ENCODE measurements at places on chromosomes 2 and 18.

DNA sequence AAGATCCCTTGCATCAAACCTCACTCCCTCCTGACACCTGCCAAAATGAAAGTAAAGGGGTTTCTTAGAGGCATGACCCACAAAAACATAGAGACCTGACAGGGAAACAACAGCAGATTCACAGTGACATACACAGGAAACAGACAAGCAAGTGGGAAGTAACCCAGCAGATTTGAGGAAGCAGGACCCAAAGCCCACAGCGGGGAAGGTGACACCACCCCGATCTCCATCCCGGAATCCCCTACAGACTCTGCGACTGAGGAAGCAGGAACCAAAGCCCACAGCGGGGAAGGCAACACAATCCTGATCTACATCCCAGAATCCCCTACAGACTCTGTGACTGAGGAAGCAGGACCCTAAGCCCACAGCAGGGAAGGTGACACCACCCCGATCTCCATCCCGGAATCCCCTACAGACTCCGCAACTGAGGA is 21.6 kb downstream of the CIB4 start:
- DNase-seq, result no peak

GRCh38 chr2:170582751-170583463 is 132.2 kb upstream of the SP5 start:
- DNase-seq, result no peak

DNA sequence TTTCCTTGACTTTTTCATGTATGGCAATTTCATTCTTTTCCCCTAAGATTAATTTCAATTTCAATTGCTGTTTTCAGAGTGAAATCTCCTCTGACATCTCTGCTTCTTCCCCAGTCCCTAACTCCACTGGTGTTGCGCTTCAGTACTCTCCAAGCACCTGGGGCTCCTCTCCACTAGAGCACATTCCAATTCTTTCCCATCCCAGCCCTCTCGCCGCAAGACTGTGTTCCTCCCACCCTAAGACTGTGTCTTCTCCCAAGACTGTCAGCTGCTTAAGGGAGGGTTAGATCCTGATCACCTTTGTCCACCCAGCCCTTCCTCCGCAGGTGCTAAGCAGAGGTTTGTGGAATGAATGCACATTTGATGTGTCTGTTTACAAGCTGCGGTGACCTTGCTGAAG is 255.7 kb upstream of the CCDC68 start:
- DNase-seq, result no peak

DNA sequence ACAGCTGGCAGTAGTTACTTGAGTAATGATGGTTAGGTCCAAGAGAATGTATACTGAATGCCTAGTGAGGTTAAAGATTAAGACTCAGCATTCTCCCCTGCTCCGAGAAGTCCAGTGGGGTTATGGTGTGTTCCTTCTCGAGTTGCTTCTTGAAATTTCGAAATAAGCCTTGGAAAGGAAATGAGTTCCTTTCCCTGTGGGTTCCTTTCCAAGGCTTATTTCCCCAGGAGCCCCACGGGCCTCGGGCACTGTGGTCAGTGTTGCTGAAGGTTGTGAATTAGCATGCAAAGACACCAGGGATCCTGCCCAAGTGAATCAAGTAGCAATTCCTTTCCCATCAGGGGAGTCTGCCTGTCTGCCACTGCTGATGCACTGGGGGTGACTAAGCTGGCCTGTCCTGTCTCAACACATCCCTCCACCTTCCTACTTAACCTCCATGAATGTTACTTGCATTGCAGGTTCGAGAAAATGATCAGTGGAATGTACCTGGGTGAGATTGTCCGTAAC is 53.6 kb downstream of the HK2 start:
- DNase-seq, result peak; percentile 28

GRCh38 chr18:65852273-65852672 is 101.5 kb downstream of the CDH7 start:
- no peak for DNase-seq

DNA sequence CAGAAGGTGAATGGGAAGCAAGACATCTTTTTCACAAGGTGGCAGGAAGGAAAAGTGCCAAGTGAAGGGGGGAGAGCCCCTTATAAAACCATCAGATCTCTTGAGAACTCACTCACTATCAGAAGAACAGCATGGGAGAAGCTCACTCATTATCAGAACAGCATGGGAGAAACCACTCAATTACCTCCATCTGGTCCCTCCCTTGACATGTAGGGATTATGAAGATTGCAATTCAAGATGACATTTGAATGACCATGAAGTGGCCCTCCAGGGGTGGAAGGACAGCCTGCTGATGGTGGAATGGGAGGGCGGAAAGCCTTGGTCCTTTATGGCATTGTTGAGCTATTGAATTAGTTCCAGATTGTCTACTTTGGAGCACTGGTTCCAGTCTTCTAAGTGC is 413.0 kb upstream of the MEX3C start:
- DNase-seq, result no peak

DNA sequence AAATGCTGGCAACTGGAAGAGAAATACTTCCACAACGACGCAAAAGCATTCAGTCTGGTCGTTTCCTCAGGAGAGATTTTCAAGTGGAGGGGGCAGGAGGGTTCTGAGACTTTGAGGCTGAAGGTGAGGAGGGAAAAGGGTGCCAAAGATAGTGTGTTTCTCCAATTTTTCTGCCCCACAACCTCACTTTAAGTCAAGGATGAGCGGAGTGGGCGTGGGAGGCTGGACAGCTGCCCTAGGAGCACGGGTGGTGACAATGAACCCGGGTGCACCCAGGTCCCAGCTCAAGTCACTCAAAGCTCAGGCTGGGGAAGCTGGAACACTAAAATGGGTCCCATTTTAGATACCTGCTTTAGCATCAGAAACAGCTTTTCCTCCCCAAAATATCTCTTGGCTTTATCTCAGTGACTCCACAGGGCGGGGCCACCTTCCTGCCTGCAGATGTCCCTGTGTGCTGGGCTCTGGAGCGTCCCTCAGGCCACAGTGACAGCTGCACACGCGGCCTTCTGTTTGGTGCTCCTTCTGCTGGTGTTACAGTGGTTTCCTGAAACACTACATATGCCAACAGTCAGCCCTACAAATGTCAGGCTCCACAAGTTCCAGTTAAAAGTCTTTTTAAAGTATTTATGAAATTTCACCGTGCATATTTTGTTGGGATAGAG is 1.4 kb upstream of the MBP start:
- DNase-seq, result no peak

GRCh38 chr18:25469489-25469888 is 117.5 kb upstream of the ZNF521 start:
- no peak for DNase-seq

- DNase-seq, result no peak
These were observed 33.9 kb upstream of the RMP24 start for GRCh38 chr18:35938562-35938961.

GRCh38 chr2:3520591-3520990 is 1.3 kb upstream of the ADI1 start:
- no peak for DNase-seq

- no peak for DNase-seq
These were observed 97.7 kb downstream of the DGKD start for GRCh38 chr2:233451950-233452349.

GRCh38 chr2:45182667-45183295 is 173.5 kb upstream of the SIX2 start:
- no peak for DNase-seq

DNA sequence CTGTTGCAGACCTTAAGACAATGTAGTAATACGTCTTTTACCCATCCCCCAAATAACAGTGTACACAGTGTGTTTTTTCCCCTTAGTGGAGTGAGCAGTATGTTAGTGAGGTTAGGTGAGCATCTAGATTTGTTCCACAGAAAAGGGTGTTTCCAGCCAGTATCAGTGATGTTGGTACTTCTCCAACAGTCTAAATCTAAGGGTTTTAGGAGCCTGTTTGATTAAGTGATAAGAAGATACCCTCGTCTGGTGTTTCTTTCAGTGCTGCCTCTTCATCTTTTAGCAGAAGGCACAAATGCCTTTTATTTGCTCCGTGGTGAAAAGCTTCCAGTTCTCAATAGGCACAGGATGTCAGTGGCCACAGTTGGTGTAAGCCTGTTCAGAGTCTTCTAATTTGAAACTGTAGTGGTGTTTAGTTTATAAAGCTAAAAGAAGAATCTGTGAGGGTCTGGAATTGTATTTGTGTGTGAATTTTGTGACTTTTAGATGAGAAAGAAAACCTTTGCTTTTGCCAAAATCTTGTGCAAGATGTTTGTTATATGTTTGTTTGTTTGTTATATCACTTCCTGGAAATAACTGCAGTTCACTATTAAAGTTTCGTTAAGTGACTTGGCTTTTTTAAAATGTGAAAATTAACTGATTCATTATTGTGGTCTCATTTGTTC is 71.2 kb downstream of the MAP4K4 start:
- DNase-seq, result no peak

GRCh38 chr2:216733046-216733445 is 37.7 kb upstream of the IGFBP5 start:
- no peak for DNase-seq

DNA sequence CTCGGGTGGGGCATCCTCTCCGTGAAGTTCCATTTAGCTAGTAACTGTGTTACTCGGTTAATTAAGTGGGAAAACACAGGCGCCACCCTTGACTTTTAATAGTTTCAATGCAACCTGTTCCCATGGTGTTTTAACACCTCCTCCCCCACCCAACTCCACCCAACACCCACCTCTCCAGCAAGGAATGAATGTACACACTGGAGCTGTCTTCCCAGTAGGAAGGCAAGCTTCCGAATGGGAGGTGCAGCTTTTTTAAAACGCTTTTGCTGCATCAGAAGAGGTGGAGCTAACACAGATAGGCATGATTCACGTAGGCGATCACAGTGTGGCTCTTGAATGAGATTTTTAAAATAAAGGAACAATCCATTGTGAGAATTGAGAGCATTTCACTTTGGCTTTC is 73.8 kb upstream of the AGAP1 start:
- no peak for DNase-seq

GRCh38 chr2:209322905-209323512 is 100.8 kb upstream of the MAP2 start:
- DNase-seq, result no peak

- DNase-seq, result no peak
These were observed 89.3 kb downstream of the MBD2 start for GRCh38 chr18:54135216-54135615.

DNA sequence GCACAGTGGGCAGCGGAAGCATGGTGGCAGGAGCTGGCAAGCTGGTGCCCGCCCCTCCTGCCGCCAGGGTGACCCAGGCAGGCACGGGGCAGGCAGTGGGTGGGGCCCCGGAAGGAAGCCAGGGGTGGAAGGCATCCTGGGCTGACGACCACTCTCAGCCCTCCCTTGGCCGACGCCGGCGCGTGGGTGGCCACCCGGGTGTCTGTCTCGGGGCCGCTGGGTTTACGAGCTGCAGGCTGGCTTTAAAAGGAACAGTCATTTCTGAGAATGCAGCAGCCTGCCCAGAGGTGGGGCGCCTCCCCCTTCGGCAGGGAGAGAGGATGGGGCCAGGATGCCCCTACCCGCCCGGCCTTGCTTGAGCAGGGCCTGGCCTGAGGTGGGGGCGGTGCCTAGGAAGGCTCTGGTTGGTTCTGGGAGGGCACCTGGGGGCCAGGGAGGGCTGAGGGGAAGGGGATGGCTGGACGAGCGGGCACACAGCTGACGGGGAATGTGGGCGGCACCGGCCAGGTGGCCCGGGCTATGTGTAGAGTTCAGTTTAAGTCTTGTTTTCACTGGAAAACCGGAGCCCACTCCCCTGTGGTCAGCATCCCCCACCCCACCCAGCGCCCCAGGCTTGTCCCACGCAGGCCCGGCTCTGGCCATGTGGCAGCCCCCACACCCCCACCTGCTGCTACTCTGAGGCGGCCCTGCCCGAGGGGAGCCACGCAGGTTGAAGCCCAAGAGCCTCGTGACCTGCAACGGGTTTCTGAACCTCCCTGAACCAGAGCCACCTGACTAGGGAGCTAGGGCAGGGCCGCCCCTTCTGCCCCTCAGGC is 6.3 kb downstream of the BOK start:
- DNase-seq, result no peak

GRCh38 chr18:75323821-75324585 is 103.5 kb downstream of the SMIM21 start:
- DNase-seq, result no peak

DNA sequence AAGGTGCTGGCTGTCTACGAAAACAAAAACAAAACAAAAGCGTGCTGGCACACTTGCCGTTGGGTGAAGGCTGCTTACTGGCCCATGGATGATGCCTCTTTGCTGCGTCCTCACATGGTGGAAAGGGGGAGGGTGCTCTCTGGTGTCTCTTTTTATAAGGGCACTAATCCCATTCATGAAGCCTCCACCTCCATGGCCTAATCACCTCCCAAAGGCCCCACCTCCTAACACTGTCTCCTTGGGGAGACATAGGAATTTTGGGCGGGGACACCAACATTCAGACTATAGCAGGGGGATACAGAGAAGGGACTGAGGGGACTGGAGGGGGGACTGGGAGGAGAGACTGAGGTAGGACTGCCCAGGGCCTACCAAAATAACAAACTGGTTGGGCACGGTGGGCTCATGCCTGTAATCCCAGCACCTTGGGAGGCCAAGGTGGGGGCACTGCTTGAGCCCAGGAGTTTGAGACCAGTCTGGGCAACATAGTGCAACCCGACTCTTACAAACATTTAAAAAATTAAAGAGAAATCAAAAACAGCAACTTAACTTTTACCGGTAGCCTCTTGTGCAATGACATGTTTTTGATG is 14.5 kb downstream of the PTMA start:
- no peak for DNase-seq

GRCh38 chr2:150214626-150215025 is 272.8 kb downstream of the RND3 start:
- no peak for DNase-seq

GRCh38 chr2:148351437-148352143 is 293.0 kb upstream of the EPC2 start:
- DNase-seq, result no peak

DNA sequence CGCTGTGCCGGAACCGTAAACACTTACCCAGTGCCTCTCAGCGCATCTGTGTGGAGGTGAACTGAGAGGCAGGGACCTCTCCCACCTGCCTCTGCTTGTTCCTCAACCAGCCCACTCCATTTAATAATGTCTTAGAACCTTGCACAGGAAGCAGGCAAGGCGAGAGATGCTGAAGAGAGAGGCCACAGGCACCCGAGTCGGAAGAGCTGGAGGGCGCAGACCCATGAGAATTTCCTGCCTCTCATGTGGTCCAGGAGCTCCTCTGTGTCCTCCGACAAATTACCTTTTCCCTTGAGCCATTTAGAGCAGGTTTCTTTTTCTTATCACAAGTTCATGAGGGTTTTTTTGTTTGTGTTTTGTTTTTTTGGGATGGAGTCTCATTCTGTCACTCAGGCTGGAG is 4.9 kb upstream of the RFX8 start:
- no peak for DNase-seq

- no peak for DNase-seq
These were observed 33.8 kb downstream of the TEX51 start for GRCh38 chr2:126932529-126932928.

DNA sequence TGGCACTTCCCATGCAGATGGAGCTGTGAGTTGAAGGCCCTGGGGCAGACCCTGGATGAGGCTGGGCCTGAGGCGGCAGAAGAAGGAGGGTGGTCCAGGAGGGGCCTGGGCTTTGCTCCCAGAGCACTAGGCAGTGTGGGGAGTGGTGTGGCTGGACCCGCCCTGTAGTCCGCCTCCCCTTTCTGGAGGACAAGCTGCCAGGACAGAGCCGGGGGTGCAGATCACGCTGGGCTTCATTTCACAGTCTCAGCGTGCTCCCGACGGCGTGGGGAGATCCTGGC is 49.8 kb downstream of the PTGR3 start:
- DNase-seq, result no peak

- DNase-seq, result no peak
These were observed 405.5 kb upstream of the FIGN start for GRCh38 chr2:164141271-164141670.

- DNase-seq, result no peak
These were observed 397.6 kb downstream of the FBXO15 start for GRCh38 chr18:73750052-73750451.
